ENCODE measurements at places on chromosomes 2 and 18.
A peak's percentile ranks its signal among the peaks of the same experiment; 100 is the strongest.

DNA sequence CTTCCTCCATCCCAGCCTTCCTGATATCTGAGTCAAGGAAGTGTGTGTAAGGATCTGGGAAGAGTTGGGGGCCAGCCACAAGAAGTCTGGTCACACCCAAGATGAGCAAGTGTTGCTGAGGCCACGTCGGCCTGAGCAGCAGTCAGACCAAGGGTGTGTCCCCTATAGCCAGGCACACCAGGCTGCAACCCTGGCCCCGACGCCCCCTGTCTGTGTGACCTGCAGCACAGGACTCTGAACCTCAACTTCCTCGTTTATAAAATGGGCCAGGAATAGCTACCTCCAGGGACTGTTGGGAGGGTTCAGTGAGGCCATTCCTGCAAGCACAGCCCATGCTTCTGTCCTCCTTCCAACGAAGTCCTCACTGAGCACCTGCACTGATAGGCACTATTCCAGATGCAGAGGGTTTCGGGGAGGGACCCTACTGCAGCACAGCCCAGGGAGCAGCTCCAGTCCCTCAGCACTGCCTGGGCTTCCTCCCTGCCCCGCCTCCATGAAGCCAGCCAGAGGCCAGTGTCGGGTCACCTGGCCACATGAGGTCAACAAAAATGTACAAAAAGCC, 13.3 kb downstream of the LIMS2 start:
- no peak for DNase-seq

- DNase-seq, result no peak
Observed at GRCh38 chr2:216619411-216620393, 13.5 kb upstream of the IGFBP2 start.

DNA sequence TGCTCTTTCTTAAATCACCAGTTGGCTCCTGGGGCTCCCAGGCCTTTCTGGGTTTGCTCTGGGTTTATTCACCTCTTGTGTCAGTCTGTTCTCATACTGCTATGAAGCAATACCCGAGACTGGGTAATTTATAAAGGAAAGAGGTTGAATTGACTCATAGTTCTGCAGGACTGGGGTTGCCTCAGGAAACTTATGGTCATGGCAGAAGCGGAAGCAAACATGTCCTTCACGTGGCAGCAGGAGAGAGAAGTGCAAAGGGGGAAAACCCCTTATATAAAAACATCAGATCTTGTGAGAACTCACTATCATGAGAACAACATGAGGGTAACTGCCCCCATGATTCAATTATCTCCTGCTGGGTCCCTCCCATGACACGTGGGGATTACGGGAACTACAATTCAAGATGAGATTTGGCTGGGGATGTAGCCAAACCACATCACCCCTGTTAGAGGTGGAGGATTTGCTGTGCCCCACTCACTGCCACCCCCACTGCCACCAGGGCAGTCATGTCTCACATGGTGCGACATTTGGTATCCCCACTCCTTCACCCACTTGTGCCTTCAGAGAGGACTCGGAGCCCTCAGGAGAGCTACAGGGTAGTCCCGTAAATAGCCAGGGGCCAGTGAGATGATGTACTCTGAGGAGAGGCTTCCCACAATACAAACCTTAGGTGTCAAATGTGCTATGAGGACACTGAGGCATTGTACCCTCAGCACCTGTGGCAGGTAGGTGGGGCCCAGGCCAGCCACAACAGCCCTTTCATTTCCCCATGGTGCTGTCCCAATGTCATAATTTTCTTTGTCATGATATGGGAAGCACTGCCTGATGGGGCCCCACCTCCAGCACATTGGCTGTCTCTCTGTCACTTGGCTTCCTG, 35.7 kb downstream of the CDC42EP3 start:
- no peak for DNase-seq

GRCh38 chr2:150538651-150539201, 51.3 kb upstream of the RND3 start:
- DNase-seq, result no peak

DNA sequence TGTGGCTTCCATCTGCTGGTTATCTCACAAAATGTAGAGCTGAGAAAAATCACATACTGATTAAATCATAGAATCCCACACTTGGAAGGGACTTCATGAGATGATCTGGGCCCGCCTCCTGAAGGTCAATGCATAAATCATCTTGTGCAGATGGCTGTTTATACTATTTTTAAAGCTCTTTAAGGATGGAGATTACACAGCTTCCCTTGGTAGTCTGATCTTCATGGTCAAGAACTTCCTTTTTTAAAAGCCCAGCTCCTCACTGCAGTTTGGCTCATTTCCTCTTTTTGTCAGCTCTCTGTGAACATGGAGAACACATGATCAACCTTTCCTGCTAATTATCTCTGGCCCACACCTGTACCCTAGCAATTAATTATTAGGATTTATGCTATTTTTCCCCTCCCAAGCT, 25.9 kb downstream of the GCG start:
- peak; percentile 48 for DNase-seq

DNA sequence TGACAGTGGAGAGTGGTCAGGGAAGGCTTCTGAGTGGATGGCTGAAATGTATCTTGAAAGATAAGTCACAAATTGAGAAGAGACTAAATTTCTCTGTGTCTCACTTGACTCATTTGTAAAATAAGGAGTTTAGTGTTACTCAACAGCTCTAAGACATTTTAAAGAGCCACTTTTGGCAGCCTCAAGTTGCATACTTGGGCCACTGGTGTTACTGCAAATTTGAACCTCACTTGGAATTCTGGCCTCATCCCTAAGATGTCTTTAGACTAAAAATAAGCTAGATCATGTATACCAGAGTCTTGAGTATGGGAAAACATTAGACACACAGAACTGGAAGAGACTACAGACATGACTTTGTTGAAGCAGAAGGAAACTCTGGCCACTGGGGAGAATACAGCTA, 4.5 kb upstream of the MTLN start:
- DNase-seq, result no peak

- no peak for DNase-seq
Observed at GRCh38 chr2:160432633-160433032, 61.0 kb downstream of the RBMS1 start.

DNA sequence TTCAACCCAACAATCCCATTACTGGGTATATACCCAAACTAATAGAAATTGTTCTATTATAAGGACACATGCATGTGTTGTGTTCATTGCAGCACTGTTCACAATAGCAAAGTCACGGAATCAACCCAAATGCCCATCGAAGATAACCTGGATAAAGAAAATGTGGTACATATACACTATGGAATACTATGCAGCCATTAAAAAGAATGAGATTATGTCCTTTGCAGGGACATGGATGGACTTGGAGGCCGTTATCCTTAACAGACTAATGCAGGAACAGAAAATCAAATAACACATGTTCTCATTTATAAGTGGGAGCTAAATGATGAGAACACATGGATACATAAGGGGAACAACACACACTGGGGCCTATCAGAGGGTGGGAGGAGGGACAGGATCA, 65.8 kb downstream of the CCDC138 start:
- no peak for DNase-seq

DNA sequence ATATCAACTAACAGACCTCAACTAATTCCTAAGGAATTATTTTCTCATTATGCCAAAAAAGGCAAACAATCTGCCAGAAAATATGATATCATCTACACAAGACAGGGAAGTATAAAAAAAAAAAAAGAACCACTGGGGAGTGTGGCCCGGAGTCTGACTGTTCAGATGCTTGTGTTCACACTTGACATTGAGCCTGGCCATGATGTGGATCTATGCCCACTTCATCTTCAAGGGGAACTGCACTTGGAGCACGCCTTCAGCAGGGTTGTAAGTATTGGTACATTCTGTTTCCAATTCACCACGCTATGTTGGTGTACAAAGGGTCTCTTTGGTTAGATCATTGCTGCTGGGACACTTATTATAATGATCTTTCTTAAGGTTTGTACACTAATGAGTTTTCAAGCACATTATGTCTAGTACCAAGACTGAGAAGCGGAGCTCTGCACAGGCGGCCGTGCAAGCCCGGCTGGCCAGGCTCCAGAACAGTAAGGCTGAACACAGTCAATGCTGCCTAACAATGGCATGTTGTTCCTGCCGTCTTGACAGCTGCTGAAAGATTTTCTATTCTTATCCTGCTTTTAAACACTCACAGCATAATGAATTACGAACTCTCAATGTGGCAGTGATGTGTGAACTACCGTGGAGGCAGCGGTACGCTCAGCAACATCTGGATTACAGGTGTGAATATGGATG, 788.4 kb upstream of the SOX11 start:
- no peak for DNase-seq

Measured in GM20000 (cell line).